ENCODE measurements at places on chromosomes 3 and 15.

GRCh38 chr15:73950831-73951561 lies 24.7 kb downstream of the LOXL1 start:
- DNase-seq = peak; percentile 49

DNA sequence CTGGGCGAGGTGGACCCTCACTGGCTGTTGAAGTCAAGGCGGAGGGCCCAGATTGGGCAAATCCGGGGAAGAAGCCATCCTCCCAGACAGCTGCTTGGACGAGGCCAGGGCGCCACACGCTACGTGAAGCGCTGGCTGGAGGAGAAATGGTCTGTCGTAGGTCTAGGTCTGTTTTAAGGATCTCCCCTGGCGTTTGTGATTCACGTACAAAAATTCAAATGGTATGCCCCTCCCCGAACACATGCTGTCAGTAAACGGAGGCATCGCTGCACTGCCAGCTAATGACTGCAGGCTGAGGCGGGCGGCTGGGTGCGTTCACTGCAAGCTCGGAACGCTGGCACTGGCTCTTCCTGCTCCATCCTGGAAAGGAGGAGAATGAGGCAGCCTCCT lies 69.9 kb downstream of the EPHB3 start:
- DNase-seq = no peak

GRCh38 chr3:120753810-120754209 lies 11.3 kb downstream of the GTF2E1 start:
- DNase-seq = no peak

- DNase-seq = no peak
These were observed 75.3 kb downstream of the CYP19A1 start for GRCh38 chr15:51263116-51263515.

- no peak for DNase-seq
These were observed 49.5 kb downstream of the PIAS1 start for GRCh38 chr15:68103603-68104002.

GRCh38 chr3:156209631-156210335 lies 89.4 kb downstream of the KCNAB1 start:
- DNase-seq = no peak

DNA sequence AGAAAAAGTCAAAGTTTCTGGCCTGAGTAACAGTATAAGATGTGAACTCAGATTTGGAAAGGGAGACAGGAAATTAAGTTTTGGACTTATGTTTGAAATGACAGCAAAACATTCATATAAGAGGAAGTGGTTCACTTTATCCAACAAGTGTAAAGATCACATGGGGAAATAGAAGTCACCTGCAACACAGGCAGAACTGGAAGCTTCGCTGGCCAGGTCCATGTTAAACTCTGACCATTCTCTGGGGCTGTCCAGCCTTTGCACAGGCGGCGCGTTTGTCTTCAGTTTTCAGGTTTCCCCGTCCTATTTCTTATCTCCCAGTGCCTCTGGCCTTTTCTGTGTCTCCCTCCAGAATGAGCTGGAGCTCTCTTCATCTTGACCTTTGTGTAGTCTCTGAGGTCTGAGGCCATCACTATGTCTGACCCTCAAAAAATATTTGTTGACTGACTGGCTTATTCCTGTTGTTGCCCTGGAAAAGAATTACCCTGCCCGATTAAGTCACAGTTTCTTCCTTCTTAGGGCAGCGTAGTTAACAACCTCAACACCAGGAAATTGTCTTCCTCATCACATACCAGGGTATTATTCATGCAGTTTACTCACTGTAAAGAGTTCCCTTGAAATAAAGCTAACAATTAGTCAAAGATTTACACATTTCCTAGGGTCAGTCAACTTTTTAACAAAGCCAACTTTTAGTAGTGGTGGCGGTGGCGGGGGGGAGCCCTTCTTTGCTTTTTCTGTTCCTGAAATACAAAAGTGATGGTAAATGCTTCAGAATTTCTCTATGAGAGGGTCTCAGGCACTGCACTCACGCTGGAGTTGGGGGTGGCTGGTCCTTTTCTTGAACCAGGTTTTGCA lies 959 bp upstream of the RASA2 start:
- peak; percentile 92 for DNase-seq

DNA sequence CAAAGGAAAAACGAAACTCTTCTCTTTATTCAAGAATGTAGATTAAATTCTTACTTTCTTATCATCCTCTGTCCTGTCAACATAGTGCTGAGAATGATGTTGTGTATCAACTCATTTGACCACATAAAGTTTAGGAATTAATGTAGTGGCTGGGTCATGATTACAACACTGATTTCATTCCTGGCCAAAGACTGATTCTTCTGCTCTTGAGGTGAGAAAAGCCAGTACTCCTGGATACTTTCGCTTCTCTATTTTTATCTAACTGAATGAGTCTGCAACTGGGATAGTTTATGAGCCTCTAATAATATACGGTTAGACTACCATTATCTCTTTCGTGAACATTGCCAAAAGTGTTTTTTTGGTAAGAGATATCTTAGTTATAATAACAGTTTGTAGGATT lies 173.0 kb downstream of the LPP start:
- DNase-seq = no peak

DNA sequence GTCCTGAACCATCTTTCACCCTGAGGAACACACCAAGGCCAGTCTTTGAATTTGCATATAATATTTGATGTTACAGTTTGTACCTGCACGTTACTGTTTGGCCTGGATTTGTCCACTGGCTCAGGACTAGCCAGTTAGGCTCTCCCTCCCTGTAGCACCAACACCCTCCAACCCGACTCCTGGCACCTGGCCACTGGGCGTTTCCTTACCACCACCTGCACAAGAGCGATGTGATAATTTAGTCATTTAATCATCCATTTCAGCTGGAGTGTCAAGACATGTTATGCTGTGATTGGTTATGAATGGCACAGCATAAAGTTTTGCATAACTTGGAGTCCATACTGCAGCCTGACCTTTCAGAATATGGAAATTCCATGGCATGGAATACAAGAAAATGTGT lies 242.4 kb downstream of the KCNMB2 start:
- DNase-seq = no peak

GRCh38 chr15:101239724-101240136 lies 12.1 kb downstream of the CHSY1 start:
- DNase-seq = no peak

DNA sequence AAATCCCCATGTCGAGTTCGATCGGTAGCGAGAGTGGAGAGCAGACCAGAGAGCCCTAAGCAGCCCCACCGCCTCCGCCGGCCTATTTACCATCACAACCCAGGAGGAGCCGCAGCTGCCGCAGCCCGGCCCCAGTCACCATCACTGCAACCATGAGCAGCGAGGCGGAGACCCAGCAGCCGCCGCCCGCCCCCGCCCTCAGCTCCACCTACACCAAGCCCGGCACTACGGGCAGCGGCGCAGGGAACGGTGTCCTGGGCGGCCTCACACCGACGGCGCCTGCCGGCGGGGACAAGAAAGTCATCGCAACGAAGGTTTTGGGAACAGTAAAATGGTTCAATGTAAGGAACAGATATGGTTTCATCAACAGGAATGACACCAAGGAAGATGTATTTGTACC lies 89.5 kb upstream of the TPM1 start:
- DNase-seq = no peak

DNA sequence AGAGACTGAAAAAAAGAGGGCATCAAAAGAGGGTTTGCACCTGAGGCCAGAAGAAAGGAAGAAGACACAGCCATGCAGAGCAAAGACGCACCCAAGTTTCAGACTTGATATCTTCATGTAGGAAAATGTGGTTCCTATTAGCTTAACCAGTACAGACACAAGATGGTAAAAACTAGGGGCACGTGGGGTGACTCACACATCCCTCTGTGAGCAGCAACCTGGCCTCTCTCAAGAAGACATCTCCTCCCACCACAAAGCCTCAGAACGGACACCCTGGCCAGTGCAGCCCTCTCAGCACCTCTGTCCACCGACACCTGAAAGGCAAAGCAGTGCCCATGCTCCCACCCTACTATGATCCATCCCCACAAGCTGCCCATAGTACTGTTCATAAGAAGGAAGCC lies 33.3 kb downstream of the GLB1 start:
- DNase-seq = no peak

GRCh38 chr15:55235546-55236036 lies 38.9 kb upstream of the RSL24D1 start:
- DNase-seq = no peak

GRCh38 chr3:25257026-25257425 lies 171.0 kb upstream of the RARB start:
- peak; percentile 3 for DNase-seq

- no peak for DNase-seq
These were observed 11.7 kb downstream of the MAPKAPK3 start for GRCh38 chr3:50628601-50629000.

GRCh38 chr15:101018016-101018415 lies 98.9 kb downstream of the LRRK1 start:
- DNase-seq = no peak

DNA sequence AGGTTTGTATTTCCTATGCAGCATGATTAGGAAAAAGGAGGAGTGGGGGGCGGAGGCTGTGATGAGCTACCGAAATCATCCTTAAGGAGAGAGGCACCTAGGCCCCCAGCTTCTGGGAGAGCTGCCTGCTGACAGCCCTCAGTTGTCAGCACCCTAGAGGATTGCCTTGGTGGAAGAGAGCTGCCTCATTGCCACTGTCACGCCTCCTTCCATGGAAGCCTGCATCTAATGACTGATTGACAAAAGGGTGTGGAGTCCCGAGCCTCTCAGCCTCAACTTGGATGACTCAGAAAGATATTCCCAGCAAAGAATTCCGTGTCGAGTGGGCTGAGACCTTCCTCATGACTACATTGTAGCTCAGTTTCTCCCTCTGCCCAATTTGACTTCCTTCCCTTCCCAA lies 320.4 kb upstream of the PROK2 start:
- no peak for DNase-seq

DNA sequence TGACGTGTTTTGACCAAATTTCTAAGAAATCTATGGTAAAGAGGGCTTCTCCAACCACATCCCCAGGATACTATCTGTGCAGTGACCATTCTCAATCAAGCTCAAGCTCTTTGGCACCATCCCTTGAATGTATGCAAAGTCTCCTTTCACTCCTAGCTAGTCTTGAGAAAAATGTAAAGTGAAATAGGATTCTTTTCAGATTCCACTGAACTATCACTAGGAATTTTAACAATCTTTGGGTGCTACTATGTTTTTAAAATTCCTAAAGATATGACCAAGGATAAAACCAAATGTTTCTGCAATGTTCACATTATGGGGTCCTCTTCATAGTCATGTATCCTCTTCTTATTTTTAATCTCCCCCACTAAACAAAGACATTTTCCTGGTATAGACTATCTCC lies 107.8 kb downstream of the TMCO5A start:
- no peak for DNase-seq

DNA sequence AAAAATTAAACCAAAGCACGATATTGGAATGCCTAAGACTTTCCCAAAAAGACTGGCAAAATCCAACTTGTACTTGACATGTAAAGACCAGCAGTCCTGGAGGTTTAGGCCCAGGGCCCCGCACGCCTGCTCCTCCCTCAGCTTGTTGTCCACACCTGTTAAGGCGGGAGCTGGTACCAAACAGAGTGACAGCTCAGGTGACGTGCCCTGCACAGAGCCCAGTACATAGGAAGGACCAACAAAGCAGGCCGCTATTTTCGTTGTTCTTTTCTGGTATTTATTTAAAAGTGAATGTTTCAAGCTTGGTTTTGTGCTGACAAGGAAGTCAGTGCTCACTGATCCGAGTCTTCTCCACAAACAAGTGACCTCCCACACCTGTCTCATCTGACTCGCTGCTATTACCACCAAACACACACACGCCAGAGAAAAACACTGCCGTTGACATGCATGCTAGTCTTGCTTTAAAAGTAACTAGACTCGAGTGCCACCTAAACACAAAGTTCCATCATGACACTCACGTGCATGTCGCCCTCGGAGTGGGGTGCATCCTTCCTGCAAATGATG lies 50.2 kb downstream of the HERC2 start:
- DNase-seq = no peak

DNA sequence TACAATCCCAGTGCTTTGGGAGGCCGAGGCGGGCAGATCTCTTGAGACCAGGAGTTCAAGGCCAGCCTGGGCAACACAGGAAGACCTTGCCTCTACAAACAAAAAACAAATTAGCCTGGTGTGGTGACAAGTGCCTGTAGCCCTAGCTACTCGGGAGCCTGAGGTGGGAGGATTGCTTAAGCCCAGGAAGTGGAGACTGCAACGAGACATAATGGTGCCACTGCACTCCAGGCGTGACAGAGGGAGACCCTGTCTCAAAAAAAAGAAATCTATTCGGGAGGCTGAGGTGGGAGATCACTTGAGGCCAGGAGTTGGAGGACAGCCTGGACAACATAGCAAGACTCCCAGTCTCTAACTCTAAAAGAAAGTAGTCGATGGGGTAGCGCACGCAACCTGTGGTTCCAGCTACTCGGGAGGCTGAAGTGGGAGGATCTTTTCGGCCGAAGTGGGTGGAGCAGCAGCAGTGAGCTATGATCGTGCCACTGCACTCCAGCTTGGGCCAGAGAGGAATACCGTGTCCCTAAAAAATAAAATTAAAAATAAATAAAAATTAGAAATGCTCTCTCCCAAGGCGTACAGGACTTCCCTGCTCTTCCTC lies 775 bp downstream of the C3orf33 start:
- DNase-seq = no peak
